ENCODE measurements at places on chromosomes 3 and 15. TPM values are rescaled to one million over a fixed set of nuclear protein-coding genes. Genes with fewer than 3 reads are reported as not detected.

The SRGAP3 gene
- total RNA-seq: 10.0 TPM

The CCDC191 gene
- total RNA-seq: 1.8 TPM

The NECTIN3 gene
- 45.2 TPM for total RNA-seq

The UBE3A gene
- total RNA-seq: 67.8 TPM

The TMEM207 gene
- total RNA-seq: not detected

The PIGZ gene
- 0.51 TPM for total RNA-seq

The PLCL2 gene
- 11.0 TPM for total RNA-seq

The CHRM5 gene
- not detected for total RNA-seq

The REC114 gene
- not detected for total RNA-seq

DNA sequence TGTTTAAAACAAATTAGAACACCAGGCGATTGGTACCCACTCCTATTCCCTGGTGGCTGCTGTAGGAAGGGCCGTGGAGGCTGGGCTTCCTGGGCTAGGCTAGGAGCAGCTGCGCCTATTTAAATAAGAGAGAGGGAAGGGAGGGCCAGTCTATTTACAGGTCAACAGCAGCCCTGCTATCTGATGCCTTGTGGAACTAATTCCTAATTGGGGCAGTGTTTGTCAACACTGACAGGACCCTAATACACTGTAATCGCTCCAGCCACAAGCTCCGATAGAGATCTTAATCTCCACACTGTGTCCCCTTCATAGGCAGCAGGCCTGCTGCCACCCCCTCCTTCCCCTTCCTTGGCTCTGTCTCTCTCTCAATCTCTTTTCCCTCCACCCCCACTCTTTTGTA is 116.9 kb upstream of the SOX14 start:
- no peaks in the 10 kb centered on the region for H3K4me1 ChIP-seq
- H3K27ac ChIP-seq: no peak overlapping the region
- H3K27me3 ChIP-seq: no peaks in the 10 kb centered on the region
- no peak overlapping the region for H3K4me3 ChIP-seq
- no peaks in the 10 kb centered on the region for H3K36me3 ChIP-seq

DNA sequence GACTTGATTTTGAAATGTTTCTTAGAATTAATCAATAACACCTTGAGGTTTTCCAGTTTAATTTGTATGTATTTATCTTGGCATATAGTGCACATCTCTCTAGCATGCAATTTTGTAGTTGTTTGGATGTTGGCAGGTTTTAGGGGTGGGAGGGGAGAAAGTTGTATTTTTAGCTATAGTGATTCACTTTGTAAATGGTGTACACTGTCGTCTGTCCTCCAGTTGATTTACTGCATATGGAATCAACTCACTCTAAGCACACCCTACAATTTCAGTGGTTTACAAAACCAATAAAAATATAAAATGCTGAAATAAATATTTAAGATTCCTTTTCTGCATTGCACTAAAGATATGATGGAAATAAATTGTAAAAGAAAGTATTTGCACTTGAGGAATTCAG is 199.1 kb downstream of the CDIN1 start:
- H3K4me1 ChIP-seq: peaks cover 3% of the 10 kb centered on the region
- H3K27me3 ChIP-seq: no peaks in the 10 kb centered on the region
- H3K27ac ChIP-seq: no peak overlapping the region
- H3K36me3 ChIP-seq: no peaks in the 10 kb centered on the region
- no peak overlapping the region for H3K4me3 ChIP-seq

GRCh38 chr15:73724212-73724611 is 28.9 kb downstream of the INSYN1 start:
- H3K27me3 ChIP-seq: peaks cover 15% of the 10 kb centered on the region
- DNase-seq: no peak
- H3K4me3 ChIP-seq: no peak overlapping the region
- no peak overlapping the region for H3K27ac ChIP-seq
- H3K4me1 ChIP-seq: no peaks in the 10 kb centered on the region

- H3K36me3 ChIP-seq: no peaks in the 10 kb centered on the region
- H3K27ac ChIP-seq: no peak overlapping the region
- DNase-seq: no peak
- H3K27me3 ChIP-seq: no peaks in the 10 kb centered on the region
- H3K4me3 ChIP-seq: no peak overlapping the region
Measured at GRCh38 chr15:46636206-46636605, 1001.4 kb downstream of the SQOR start.

DNA sequence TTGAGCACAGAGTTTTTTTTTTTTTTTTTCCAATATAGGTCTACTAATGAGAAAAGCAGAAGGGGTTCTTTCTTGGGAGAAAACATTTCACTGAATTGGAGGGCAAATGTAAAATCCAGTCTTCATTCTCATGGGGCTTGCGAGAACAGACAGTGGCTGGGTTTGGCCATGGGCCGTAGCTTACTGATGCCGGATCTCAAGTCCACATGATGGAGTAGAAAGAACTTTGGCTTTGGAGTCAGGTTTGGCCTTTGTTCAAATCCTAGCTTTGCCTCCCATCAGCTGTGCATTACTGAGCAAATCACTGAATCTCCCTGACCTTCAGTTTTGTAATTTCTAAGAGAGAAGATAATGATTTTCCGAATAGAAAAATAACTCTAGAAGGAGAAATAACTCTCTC is 59.7 kb downstream of the LMCD1 start:
- H3K27me3 ChIP-seq: no peaks in the 10 kb centered on the region
- H3K4me3 ChIP-seq: no peak overlapping the region
- peaks cover 4% of the 10 kb centered on the region for H3K4me1 ChIP-seq
- DNase-seq: peak; percentile 70

GRCh38 chr3:119184796-119185570 is 11.6 kb downstream of the UPK1B start:
- no peak overlapping the region for H3K4me3 ChIP-seq
- DNase-seq: no peak
- no peak overlapping the region for H3K27ac ChIP-seq
- H3K4me1 ChIP-seq: no peaks in the 10 kb centered on the region
- H3K27me3 ChIP-seq: no peaks in the 10 kb centered on the region

- no peak overlapping the region for H3K27ac ChIP-seq
- H3K4me1 ChIP-seq: no peaks in the 10 kb centered on the region
- H3K4me3 ChIP-seq: no peak overlapping the region
- no peaks in the 10 kb centered on the region for H3K27me3 ChIP-seq
- DNase-seq: no peak
- no peaks in the 10 kb centered on the region for H3K36me3 ChIP-seq
Measured at GRCh38 chr3:62343755-62344154, 29.6 kb downstream of the FEZF2 start.

DNA sequence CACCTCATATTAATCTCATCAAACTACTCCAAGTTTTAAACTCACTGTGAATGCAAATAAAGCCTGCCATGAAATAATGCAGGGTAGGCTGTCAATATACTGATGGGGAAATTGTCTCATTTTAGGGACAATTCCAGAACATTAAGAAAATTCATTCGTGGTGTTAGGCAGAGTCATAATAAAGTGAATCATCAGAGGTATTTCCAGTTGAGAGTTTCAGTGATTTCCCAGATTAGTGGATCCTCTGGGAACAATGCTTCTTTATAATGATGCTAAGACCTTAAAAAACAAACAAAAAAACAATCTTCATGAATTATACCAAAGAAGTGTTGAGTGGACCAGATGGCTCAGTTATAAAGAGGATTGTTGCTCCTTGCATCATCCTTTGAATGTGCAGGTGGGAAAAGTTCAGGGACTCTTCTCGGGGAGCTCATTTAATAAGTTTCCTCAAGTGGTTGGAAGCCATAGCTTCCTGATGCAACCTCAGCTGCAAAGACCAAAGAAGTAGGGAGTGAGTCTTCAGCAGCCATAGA is 360.9 kb upstream of the TRIM42 start:
- no peak overlapping the region for H3K4me3 ChIP-seq
- no peaks in the 10 kb centered on the region for H3K27me3 ChIP-seq
- peak; percentile 6 for DNase-seq
- H3K4me1 ChIP-seq: no peaks in the 10 kb centered on the region

DNA sequence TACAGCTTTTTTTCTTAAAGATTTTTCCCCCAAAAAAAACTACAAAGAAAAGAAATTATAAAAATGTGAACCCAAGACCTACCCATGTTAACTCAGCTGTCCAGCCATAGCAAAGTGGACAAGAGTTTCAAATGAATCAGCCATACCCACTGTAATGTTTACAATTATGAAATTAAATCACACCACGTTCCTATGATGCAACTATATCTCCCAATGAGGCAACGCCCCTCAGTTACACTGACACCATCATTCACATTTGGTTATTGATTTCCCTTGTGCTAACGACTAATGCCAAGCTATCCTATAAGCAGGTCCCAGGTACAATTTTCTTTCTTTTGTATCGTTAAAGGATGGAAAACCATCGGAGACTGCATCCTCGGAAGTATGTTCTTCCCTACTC is 115.1 kb upstream of the ICE2 start:
- DNase-seq: no peak
- H3K4me3 ChIP-seq: no peak overlapping the region
- H3K36me3 ChIP-seq: no peaks in the 10 kb centered on the region
- H3K27ac ChIP-seq: no peak overlapping the region
- H3K4me1 ChIP-seq: no peaks in the 10 kb centered on the region
- H3K27me3 ChIP-seq: no peaks in the 10 kb centered on the region

- H3K4me3 ChIP-seq: no peak overlapping the region
- H3K27ac ChIP-seq: no peak overlapping the region
- H3K36me3 ChIP-seq: no peaks in the 10 kb centered on the region
- H3K27me3 ChIP-seq: no peaks in the 10 kb centered on the region
- peaks cover 6% of the 10 kb centered on the region for H3K4me1 ChIP-seq
- no peak for DNase-seq
Measured at GRCh38 chr3:12369598-12369997, 80.7 kb downstream of the PPARG start.

- H3K27me3 ChIP-seq: no peaks in the 10 kb centered on the region
- H3K27ac ChIP-seq: no peak overlapping the region
- H3K36me3 ChIP-seq: no peaks in the 10 kb centered on the region
- no peak overlapping the region for H3K4me3 ChIP-seq
Measured at GRCh38 chr3:153287017-153287416, 125.0 kb downstream of the RAP2B start.

DNA sequence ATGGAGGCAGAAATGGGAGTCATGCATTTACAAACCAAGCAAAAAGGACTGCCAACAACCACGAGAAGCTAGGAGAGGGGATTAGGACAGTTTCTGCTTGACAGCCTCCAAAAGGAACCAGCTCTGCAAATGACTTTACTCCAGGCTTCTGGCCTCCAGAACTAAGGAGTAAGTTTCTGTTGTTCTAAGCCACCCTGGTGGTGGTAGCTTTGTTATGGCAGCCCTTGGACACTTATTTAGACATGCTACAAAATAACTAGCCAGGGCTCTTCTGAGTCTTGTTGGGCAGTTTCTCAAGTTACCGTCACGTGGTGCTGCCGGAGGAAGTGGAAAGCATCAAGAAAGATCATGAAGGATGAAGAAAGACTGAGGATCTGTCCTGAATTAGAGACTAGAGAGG is 386.5 kb downstream of the LRTM1 start:
- H3K36me3 ChIP-seq: no peaks in the 10 kb centered on the region
- H3K27ac ChIP-seq: no peak overlapping the region
- no peaks in the 10 kb centered on the region for H3K27me3 ChIP-seq
- DNase-seq: no peak

DNA sequence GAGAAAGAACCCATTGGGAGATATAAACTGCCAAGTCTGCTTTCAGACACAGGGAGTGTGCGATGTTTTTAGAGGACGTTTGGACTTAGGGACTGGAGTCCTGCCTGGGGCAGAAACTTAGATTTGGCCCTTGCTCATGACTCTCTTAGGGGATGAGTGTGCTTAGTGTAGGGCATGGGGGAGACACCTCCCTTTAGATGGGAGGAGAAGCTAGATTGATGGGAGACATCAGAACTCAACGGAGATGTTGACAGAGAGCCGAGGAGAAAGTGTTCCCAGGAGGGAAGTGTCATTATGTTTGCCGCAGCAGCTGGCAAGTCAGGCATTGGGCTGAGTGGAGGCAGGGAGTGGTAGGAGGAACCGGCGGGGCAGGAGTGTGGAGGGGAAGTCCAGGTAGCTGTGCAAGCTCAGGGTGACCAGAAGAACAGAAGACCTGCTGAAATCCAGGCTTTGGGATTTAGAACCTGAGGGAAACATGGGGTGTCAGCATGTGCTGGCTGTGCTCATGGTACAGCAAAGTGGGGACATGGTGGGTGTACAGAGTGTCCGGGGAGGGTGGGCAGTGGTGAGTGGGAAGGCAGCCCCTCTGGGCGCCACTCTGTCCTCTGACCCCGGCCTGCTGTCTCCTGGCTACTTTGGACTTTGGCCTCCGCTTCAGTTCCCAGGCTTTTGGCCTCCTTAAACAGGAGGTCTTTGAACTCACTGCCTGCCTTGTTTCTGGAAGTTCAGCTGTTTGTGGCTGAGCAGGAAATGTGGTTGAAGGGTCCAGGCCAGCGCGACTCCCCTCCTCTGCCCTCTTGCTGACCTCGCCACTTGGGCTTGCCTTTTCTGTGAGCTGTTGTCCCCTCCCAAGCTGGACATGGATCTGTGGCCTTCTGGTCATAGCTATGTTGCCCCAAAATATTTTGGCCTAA is 324.0 kb upstream of the LRRFIP2 start:
- no peak for DNase-seq
- H3K27ac ChIP-seq: no peak overlapping the region
- H3K36me3 ChIP-seq: no peaks in the 10 kb centered on the region
- H3K4me1 ChIP-seq: no peaks in the 10 kb centered on the region
- no peaks in the 10 kb centered on the region for H3K27me3 ChIP-seq
- H3K4me3 ChIP-seq: no peak overlapping the region

DNA sequence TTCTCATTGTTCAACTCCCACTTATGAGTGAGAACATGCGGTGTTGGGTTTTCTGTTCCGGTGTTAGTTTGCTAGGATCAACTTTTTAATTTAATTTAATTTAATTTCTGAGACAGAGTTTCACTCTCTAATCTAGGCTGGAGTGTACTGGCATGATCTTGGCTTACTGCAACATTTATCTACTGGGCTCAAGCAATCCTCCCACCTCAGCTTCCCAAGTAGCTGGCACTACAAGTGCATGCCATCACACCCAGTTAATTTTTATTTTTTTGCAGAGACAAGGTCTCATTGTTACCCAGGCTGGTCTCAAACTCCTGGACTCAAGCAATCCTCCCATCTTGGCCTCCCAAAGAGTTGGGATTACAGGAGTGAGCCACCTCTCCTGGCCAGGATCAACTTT is 82.7 kb downstream of the GPR156 start:
- no peak overlapping the region for H3K27ac ChIP-seq
- H3K4me3 ChIP-seq: no peak overlapping the region
- H3K27me3 ChIP-seq: no peaks in the 10 kb centered on the region
- no peak for DNase-seq
- H3K36me3 ChIP-seq: no peaks in the 10 kb centered on the region

DNA sequence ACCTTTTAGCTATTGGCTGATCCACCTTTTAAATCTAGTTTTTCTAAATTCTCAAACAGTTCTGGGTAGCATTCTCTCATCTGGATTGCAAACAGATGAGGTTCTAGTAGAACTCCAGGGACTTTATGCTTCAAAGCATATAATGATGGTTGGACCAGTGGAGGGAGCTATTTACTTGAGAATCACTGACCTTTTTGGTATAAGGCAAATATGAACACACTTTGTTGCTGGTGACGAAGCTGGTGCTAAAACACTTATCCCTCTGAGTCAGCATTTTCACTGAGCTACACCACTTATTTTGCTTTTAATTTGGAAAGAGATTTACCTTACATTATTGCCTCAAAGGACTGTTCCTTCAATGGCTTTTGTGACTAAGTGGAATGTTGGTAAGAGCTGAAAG is 58.6 kb upstream of the SLITRK3 start:
- H3K27me3 ChIP-seq: no peaks in the 10 kb centered on the region
- no peaks in the 10 kb centered on the region for H3K36me3 ChIP-seq
- DNase-seq: peak; percentile 72

- no peaks in the 10 kb centered on the region for H3K36me3 ChIP-seq
- no peaks in the 10 kb centered on the region for H3K4me1 ChIP-seq
- no peak overlapping the region for H3K27ac ChIP-seq
- H3K4me3 ChIP-seq: no peak overlapping the region
- no peak for DNase-seq
Measured at GRCh38 chr3:81516042-81516441, 245.4 kb downstream of the GBE1 start.
